Right lung (tissue), 10 donors: ENCODE measurements at places on chromosomes 12 and 14. TPM values are rescaled to one million over a fixed set of nuclear protein-coding genes. Genes with fewer than 3 reads are reported as not detected.

DNA sequence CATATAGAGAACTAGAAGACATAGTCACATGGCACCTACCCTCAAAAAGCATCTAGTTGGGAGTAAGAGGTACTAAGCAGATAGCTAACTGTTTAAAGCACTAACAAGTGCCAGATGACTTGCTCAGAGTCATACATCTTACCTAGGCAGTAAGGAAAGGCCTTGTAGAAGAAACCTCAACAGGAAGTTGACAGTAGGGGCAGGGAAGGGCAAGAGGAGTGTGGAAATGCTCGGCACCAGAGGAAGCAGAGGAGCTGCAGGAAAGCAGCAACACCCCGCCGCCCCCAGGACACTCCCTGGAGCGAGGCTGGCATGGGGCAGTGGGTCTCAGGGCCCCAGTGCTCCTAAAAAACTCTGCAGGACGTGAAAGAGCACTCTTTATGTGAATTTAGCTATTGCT, 92.9 kb downstream of the PPP2R5C start:
- DNase-seq: no peak

Gene RNU4-1
- polyA plus RNA-seq: not detected

DNA sequence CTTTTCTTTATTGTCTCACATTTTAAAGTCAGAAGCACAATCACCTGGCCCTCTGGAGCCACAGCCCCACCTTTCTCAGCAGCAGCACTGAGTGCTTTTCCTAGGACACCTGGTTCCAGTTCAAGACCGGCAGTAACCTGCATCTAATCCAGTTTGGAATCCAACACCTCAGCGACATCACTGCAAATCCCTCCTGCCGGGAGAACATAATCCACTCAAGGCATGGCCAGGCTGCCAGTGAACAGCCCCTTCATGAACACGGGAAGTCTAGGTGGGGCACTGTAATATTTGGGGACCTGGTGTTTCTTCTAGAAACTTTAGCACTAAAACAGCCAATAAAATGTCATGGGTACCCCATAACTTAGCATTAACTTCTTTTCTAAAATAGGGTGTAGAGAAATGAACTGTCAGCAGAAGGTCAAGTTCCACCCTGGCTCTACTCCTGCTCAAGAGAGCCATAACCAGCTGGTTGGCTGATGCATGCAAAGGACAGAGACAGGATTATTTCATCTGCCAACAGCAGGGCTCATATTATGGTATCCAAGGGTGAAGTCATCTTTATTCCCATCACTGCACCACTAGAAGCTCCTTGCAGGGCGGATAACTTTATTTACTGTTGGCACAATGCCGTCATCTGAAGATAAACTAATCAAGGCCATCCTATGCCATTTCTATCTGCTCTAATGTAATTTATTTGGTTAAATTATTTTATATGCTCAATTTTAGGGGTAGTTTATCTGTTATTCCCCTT, 76.7 kb downstream of the TTC7B start:
- peak; percentile 16 for DNase-seq

Gene CYP27B1
- polyA plus RNA-seq: 0.99 TPM

Gene APOF
- 0.10 TPM for polyA plus RNA-seq

DNA sequence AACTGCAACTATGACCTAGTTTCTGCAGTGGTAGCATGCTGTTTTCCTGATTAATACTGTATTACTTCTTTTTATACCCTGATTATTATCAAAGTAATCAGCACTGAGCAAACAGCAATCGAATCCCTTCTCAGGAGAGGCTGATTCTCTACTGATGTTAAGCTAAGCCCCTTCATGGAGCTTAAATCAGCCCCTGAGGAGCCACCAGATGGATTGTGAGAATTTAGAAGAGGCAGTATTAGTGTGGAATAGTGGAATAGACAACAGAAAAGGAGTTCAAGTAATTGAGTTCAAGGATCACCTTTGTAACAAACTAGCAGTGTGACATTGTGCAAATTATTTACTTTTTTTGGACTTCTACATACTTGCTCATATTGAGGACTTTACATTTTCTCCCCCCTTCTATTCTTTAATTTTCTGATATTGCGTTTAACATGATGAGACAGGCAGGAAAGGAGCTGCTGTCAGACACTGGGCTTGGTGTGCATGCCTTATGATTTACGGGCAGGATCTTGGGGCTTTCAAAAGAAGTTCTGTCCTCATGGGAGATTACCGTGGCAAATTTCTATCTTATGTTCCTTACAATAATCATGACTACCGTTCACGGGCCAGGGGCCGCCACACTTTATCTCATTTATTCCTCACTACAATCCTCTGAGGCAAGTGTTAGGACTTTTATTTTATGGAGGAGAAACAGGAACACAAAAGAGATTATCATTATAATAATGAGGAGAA, 68.0 kb downstream of the PTPRR start:
- no peak for DNase-seq

DNA sequence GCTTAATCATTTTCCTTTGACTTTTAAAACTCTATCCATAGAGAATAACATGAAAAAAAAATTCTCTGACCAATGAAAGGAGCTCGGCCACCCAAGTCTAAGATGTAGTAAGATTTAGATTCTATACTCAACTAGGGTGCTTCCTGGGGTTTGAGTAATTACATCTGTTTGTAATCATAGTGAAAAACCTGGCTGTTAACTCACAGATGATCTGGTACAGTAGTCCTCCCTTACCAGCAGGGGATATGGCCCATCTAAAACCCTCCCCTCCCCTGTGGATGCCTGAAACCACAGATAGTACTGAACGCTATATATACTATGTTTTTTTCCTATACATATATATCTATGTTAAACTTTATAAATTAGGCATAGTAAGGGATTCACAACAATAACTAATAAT, 89.2 kb downstream of the DAAM1 start:
- no peak for DNase-seq

Gene CSRP2
- polyA plus RNA-seq: 22.7 TPM

DNA sequence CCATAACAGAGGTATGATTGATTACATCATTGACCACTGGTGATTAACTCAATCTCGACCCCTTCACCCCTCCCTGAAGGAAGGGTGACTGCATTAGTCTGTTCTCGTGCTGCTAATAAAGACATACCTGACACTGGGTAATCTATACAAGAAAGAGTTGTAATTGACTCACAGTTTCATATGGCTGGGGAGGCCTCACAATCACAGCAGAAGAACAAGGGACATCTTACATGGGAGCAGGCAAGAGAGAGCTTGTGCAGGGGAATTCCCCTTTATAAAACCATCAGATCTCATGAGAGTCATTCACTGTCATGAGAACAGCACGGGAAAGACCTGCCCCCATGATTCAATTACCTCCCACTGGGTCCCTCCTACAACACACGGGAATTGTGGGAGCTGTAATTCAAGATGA, 55.9 kb upstream of the TMCC3 start:
- DNase-seq: no peak

DNA sequence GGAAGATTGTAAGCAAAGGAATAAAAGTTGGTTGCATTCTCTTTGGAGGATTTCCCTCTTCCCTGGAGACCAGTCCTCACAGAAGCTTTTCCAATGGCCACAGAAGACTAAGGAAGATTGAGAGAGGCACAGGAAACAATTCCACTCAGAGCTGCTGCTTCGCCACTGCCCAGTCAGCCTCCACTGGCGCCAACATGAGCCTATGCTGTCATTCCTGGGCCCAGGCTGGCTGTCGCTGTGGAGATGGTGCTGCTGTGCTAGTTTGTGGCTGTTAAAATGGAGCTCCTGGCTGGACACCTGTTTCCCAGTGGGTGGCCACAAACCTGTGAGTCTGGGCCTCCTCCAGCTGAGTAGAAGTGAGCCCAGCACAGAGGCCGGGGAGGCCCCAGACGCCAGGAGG, 6.6 kb downstream of the P2RX7 start:
- no peak for DNase-seq

GRCh38 chr14:104696671-104697316, 7.4 kb downstream of the INF2 start:
- no peak for DNase-seq

DNA sequence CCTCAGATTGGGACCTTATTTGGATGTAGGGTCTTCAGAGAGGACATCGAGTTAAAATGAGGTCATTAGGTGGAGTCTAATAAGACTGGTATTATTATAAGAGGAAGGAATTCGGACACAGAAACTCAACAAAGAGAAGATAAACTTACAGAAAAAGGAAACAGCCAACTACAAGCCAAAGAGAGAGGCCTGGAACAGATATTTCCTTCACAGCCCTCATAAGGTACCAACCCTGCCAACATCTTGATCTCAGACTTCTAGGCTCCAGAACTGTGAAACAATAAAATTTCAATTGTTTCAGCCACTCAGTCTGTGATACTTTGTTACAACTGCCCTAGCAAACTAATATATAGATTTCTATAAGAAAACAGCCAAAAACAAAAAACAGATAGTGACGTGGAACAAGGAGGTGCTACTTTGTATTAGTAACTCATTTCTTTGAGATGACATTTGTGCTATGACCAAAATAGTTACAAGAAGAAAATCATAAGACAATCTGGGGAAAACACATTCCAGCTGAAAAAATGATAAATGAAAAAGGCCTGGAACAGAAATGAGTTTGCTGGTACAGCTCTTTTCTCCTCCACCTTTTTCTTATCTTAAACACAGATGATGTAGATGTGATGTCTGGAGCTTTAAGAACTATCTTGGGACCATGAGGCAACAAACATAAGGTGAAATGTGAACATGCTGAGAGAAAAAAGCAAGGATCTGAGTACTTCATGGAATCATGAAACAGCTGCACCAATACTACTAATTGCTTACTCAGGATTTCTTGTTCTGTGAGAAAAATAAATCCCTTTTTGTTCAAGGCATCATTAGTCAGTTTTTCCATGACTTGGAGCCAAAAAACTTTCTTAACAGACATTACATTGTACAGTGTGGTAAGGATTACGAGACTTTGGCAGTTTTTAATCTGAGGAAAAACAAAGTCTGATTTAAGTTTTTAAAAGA, 243.2 kb downstream of the ANO6 start:
- DNase-seq: no peak

- no peak for DNase-seq
Observed at GRCh38 chr12:132657004-132657727, 30.0 kb downstream of the POLE start.

DNA sequence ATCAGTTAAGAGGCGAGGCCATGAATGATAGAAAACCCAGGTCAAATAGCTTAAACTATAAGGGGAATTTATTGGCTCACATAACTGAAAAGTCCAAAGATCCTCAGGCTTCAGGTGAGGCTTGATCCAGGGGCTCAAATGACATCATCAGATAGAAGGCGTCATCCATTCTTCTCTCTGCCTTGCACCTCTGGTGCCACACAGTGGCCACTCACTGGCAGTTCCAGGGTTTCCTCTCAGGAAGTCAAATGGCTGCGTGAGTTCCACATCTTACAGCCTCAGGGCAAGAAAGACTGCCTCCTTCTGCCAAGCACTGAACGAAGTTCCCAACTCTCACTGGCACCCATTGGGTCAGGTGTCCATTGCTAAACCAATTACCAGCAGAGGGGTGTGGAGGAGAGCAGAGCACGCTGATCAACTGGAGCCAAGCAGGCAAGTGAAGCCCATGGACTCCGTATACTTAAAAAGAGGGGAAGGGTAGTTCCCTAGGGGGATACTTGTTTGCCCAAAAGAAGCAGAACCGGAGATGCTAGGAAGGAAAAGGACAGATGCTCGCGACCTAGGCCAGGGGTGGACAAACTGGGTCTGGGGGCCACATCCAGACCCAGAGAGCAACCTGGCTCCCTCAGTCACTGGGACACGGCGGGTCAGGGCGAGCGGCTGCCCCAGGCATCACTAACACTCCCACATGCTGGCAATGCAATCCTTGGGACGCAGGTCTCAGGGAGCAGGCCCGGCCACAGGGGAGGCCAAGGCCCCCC, 69.3 kb downstream of the SERPINA3 start:
- DNase-seq: no peak

DNA sequence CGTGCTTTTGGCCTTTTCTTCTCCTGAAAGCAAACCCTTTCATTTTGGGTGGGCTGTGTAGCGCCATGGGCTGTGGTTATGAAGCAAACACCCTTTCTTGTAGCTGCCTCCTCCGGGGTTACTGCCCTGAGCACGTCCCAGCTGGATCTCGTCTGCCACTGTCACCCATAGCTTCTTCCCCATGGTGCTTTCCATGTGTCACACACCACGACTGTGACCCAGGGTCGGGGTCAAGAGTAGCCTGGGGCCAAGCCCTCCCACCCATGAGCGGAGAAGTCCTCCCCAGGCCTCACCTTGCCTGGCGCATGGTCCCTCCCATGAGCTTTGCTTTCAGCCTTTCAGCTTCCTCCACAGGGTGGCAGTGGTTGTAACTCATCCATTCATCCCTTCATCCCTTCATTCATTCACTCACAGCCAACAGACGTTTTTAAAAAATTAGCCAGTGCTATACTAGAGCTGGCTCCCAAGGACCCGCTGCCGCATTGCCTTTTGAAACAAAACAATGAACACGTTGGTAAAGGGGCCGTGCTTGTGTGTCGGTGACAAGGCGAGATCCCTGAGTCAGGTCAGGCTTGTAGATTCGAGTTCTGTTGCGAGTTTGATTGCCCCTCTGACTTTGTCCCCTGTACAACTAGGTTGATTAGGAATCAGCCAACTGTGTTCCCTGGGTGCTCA, 29.5 kb downstream of the MEG3 start:
- DNase-seq: no peak

DNA sequence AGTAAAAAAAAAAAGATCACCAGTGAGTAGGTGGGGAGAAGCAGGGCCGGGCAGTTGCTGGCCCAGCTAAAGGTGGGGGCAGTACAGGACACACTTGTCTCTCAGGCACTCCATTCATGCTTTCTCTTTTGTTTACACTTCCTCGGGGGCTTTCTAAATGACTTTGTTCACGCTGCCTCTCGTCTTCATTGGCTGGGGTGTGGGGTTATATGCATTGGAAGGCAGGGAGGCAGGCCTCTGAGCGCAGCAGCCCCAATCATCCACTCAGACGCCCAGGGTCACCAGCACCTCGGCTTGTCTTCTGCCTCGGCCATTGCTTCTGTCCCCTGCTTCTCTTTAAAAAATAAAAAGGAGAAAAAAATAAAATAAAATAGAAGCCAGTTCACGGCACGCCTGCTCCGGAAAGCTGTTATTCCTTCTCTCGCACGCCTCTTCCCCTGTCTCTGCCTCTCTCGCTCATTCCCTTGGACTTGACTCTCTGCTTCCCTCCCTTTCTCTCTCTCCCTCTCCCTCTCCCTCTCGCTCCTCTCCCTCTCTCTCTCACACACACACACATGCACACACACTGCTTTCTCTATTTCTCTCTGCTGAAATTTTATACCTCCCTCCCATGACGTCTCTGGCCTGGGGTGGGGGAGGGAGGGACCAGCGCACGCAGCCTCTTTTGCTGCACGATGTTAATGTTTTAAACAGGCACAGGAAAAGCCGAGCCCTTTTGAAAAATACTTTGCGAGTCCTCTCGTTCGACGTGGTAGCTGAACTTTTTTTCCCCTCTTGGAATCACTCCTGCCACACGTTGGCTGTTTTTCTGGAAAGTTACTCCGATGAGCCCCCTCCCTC, at the start of gene TGFB3:
TGFB3 (minus strand) TSS at position 570 of the 840 bp plus-strand sequence. CDS start 1,102 bp downstream, outside the sequence.
- peak; percentile 94 for DNase-seq

DNA sequence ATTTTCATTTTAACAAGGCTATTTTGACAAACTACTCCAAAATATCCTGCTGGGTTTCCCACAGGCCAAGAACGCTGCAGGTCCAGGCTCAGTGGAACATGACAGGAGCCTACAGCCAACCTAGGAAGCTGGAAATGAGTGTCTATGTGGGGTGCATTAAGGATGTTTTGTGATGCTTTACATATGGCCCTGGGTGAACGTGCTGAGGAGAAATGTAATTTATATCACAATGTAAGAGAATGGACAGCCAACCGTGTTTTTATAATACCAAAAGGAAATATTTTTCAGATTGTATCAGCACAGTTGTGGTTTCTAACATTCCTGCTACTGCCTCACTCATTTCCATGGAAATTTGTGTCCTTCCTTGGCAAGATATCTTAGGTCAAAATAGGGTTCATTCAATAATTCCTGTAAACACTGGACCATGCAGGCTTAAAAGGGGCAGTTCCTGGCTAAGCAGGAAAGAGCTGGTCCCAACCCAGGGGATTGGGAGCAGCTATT, 51.5 kb downstream of the ST8SIA1 start:
- no peak for DNase-seq

Gene PLEKHA5
- polyA plus RNA-seq: 45.5 TPM
